ENCODE measurements at places on chromosomes 1 and 21.

DNA sequence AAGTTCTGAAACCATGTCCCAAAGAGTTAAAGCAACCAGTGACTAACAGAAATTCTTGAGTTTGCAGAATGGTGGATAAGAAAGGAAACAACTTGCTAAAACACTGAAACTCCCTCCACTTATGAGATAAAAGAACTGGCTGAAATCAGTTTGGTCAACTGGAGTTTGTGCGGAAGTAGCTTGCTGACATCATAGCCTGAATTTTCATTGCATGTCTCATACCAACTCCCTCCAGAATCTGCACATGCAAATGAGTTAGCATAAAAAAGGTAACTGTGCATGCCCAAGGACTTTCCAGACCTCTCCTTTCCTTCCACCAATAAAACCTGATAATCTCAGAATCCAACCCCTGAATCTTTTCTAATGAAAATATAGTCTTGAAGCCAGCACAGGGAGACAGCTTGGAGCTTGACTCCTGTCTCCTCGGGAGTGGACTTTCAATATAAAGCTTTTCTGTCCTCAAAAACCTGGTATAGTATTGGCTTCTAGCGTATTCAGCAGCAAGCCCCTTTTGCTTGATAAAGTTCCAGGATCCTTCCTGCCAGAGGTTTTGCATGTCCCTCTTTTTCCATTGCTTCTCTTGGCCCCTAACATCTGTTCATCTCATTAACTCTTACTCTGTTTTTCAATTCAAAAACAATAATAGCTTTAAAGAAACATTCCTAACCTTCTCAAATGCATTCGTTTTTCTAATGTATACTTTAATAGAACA, 785.8 kb upstream of the ADGRL4 start:
- DNase-seq: no peak

GRCh38 chr1:6911974-6912373, 126.7 kb downstream of the CAMTA1 start:
- DNase-seq: no peak

GRCh38 chr1:167463080-167463479, 55.2 kb downstream of the CD247 start:
- no peak for DNase-seq

- no peak for DNase-seq
These were observed 78.3 kb upstream of the LMO4 start for GRCh38 chr1:87250336-87250735.

GRCh38 chr1:203267347-203267846, 37.9 kb upstream of the BTG2 start:
- DNase-seq: no peak
